ENCODE measurements at places on chromosomes 2 and 18.

- no peak for DNase-seq
These were observed 22.7 kb downstream of the MGAT5 start for GRCh38 chr2:134276381-134277172.

- no peak for DNase-seq
These were observed 164.3 kb downstream of the NEDD4L start for GRCh38 chr18:58208207-58208932.

- DNase-seq, result no peak
These were observed 106.1 kb upstream of the NETO1 start for GRCh38 chr18:72973841-72974240.

DNA sequence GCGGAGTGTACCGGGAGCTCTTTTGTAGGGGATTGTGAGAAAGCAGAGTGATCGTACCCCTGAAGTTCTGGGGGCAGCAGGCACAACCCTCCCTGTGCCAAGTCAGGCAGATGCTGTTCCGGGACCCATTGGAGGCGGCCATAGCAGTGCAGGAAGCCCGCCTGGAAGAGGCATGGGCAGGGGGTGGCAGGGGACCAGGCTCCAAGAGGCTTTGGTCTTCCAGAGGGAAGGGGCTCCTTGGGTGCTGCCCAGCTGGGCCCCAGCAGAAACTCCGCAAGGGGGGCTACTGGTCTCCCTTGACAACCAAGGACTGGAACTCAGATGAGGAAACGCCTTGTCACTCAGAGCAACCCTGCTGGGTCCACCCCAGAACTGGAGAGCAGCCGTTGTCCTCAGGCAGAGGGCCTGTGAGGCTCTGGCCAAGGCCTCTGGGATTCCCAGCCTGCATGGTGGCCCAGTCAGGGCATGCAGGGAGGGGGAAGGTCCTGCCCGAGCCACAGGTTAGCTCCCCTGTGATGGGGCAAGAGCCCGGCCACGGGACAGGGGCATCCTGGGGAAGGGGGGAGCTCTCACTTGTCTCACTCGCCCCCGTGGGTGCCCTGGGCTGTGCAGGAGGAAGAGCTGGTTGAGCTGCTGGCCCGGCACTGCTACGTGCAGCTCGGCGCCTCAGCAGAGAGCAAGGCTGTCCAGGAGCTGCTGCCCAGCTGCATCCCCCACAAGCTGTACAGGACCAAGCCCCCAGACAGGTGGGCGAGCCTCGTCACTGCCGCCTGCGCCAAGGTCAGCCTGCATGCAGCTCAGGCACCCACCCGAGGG, 21.0 kb upstream of the GPR17 start:
- no peak for DNase-seq

GRCh38 chr2:164213916-164214315, 407.4 kb downstream of the GRB14 start:
- DNase-seq, result no peak

DNA sequence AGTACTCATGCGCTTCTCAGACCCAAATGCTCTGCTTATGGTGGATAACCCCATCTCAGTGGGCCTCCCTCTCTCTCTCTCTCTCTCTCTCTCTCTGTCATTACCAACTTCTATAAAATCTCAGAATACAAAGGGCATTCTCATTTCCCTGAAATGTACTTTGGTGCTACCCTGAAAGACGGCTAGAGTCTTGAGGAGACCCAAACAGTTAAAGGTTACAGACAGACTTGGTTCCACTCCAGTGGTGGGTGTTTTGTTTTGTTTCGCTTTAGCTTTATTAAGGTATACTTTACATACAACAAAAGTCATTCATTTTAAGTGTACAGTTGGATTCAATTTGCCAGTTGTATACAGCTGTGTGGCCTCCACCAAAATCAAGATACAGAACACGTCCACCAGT, 60.9 kb downstream of the BCL11A start:
- no peak for DNase-seq

GRCh38 chr2:235845245-235845644, 322.9 kb downstream of the GBX2 start:
- DNase-seq, result no peak

DNA sequence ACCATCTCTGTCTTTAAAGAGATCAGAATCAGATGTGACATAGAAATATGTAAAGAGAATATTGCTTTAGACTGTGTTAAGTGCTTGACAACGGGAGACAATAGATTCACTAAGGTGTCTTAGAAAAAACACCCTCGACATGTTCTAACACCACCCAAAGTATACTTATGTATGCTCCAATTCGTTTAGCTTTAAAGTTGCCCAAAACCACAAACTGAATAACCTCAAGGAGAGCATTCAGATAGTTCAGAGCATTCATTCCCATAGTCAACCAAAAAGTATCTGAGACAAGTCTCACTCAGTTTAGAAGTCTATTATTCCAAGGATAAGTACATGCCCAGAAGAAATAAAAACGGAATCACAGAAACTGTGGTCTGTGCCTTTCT, 96.4 kb downstream of the KYNU start:
- no peak for DNase-seq

DNA sequence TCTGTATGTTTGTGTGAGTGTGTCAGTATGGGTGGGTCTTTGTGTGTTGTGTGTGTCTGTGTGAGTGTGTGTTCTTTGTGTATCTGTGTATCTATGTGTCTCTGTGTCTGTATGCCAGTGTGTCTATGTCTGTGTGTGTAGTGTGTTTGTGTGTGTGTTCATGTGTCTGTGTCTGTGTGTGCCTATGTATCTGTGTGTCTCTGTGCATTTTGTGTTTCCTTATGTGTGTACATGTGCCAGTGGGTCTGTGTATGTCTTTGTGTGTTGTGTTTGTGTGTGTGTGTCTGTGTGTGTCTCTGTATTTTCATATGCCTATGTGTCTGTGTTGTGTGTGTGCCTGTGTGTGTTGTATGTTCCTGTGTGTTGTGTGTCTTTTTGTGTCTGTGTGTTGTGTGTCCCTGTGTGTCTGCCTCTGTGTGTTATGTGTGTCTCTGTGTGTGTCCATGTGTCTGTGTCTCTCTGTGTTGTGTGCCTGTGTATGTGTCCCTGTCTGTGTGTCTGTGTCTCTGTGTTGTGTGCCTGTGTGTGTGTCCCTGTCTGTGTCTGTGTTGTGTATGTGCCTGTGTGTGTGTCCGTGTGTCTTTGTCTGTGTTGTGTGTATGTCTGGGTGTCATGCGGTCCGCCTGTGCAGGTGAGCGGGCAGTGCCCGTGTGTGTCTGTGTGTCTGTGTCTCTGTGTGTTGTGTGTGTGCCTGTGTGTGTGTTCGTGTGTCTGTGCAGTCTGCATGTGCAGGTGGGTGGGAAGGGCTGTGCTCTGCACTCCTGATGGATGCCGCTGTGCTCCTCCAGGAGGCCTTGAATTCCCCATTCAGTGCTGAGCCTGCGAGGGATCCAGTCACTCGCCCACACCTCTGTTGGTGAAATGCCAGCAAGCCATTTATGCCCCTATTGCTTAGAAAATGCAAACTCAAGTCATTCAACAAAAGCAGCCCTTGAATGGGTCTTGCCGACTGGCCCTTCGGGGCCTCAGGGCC, 37.4 kb downstream of the KLHL29 start:
- no peak for DNase-seq

GRCh38 chr2:16718576-16719484, 53.2 kb upstream of the CYRIA start:
- DNase-seq, result no peak

DNA sequence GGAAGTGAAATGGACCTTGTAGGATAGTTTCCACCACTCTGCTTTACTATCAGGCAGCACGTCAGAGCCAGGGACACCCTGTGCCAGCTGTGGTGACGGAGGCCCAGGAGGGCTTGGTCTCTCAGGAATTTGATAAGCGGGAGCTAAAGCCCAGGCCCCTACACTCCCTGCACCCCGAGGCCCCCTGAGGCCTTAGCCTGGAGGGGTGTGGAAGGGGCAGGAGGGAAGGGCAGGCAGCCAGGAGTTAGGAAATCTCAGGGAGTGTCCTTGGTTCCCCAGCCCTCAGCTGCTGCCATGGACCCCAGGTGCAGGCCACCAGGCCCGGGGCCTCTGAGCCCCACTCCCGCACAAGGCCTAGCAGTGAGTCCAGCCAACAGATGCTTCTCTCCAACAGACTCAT, 38.2 kb downstream of the PDIA6 start:
- DNase-seq, result no peak

DNA sequence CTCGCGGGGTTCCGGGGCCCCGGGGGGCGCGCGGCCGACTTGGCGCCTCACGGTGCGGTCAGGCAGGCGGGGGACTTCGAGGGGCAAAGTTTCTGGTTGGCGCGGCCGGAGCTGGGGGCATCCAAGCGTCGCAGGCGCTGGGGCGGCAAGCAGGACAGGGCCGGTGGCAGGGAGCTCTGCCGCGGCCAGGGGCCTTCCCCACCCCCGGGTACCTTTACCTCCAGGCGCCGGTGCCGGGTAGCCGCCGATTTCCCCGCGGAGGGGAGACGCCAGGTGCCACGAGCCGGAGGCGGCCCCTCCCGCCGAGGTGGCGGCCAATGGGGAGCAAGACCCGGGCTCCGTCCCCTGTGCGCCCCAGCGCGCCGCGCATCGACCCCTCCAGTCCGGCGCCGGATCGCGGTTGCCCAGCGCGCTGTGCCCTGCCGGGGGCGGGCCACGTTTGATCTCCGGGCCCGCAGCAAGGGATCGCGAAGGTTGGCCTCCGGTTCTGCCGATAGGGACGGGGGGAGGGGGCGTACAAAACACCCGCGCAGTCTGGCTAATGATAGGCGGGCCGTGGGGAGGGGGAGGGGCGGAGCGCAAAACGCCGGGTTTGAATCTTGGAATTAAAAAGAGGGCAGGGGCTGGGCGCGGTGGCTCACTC, at the start of gene ST8SIA5:
TSS of gene ST8SIA5 (minus strand) at position 495 of the 643 bp plus-strand sequence. CDS start 545 bp downstream, outside the sequence.
- no peak for DNase-seq

- no peak for DNase-seq
These were observed 205.1 kb upstream of the FAM98A start for GRCh38 chr2:33804155-33804554.

- DNase-seq, result no peak
These were observed 61.0 kb upstream of the SLC25A52 start for GRCh38 chr18:31821545-31822171.

GRCh38 chr2:74499940-74500577, 656 bp upstream of the LBX2 start:
- DNase-seq, result no peak

- no peak for DNase-seq
These were observed 39.7 kb downstream of the CDC42EP3 start for GRCh38 chr2:37631698-37632097.

- no peak for DNase-seq
These were observed 158.3 kb downstream of the CERS6 start for GRCh38 chr2:168614172-168615018.

DNA sequence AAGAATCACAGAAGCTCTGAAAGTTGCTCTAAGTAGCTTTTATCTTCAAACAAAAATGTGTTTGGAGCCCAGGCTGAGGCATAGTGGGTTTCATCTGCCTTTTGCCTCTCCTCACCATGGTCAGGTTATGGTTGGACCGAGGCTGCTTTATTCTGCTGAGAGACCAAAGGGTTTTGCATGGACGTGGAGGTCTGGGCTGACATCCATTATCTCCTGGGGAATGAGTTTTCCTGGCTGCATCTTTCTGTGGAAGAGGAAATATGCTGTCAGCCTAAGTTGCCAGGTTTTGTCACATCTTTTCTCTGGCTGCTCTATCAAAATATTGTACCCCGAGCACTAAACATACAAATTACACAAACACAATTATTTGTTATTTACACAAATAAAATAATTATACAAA, 223.2 kb downstream of the LDLRAD4 start:
- no peak for DNase-seq

- DNase-seq, result no peak
These were observed 273.6 kb upstream of the NCKAP5 start for GRCh38 chr2:133841900-133842299.

DNA sequence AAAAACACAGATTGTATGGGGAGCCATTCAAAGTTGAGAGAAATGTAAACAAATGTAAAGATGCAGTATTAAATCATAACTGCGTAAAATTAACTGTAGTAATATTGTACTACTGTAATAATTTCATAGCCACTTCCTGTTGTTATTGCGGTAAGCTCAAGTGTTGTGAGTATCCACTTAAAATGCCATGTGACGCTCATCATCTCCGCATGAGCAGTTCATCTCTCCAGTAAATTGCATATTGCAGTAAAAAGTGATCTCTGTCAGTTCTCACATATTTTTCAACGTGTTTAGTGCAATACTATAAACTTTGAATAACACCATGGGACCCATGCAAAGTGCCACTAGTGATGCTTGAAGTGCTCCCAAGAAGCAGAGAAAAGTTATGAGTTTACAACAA, 41.8 kb upstream of the SP3 start:
- no peak for DNase-seq

DNA sequence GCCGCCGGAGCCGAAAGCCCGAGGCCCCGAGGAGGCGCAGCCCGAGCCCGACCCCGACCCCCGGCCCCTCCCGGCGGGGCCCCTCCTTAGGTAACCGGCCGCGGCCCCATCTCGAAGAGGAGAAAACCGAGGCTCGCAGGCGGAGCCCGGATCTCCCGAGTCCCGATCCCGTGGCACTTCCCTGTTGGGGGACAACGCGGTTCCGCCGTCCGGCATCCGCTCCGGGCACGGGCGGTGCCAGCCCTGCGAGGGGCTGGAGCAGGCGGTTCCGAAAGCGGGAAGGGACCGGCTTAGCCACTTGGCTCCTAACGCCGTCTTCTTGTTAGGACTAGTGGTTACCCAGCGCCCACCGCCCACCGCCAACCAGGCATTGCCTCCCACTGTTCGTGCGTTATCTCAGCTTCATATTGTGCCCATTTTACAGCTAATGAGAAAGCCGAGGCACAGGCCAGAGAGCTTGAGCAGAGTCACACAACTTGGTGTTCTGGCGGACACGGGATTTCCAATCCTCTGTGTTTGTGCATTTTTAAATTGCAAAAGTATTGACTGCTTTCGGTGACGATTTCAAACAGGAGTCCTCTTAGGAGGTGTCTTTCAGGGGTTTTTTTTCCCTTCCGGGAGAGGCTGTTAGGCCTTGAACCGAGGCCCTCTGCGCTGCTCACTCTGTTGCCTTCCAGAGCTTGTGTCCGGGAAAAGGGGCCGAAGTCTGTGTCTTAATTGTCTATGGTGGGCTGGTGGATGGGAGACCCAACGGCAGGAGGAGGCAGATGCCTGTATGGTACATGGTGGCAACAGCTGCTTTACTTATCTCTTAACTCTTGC, 562 bp downstream of the CENPA start:
- peak; percentile 38 for DNase-seq

- DNase-seq, result no peak
These were observed 316.2 kb upstream of the THSD7B start for GRCh38 chr2:136448986-136449780.
